GOT3 (cell line): ENCODE measurements at places on chromosomes 7 and 10.

- DNase-seq: no peak
Measured at GRCh38 chr7:101531726-101532357, 97.3 kb downstream of the MYL10 start.

DNA sequence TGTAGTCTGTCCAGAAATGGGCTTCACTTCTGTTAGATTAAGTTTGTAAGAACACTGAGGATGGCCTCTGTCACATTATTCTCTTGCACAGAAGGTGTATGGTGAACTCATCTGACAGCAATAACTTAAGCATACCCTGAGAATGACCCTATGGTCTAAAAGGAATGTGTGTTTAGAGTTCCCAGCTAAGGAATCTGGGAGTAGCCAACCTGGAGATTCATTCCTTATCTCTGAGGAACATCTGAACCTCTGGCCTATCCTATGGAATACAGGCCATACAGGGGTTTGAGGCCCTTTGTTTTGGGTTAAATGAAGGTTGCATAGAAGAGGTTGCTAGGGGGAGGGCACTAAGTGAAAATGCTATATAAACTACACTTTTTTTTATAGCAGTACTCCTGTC lies 41.4 kb downstream of the LAMB4 start:
- DNase-seq: no peak

GRCh38 chr7:90472805-90473540 lies 3.5 kb downstream of the PTTG1IP2 start:
- DNase-seq: no peak

DNA sequence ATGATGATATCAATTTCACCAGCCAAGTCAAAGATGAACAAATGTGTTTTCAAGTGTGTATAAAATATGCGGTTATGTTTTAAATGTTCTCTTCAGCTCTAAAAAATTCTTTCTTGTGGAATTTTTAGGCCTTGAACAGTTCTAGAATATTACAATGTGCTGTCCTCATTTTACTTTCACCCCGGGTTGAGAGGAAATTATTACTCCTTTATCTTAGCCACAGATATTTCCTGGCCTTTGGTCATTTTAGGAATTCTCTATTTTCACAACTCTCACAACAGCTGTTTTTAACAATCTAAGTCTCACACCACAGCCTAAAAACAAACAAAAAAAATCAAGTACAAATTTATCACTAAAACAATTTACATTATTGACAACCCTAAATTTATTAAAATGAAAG lies 112.2 kb upstream of the HGF start:
- DNase-seq: no peak

- no peak for DNase-seq
Measured at GRCh38 chr7:155322530-155322929, 24.9 kb downstream of the INSIG1 start.

- no peak for DNase-seq
Measured at GRCh38 chr7:41037691-41038090, 665.2 kb downstream of the INHBA start.

DNA sequence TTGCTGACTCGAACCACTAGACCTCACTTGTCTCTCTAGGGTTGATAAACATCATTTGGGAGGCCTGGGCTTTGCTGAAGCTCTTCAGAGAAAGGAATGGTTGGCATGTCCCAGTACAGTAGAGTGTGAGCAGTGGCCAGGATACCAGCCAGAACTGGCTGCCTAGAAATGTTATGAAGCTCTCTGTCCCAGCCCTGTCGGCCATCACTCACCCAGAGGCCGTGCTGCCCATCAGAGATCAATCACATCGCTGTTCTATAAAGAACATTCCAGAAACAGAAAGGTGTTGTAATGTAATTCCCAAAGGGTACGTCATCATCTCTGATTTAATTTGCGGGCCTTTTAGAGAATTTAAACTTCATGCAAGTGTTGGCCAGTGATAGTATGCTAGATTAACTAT lies 111.5 kb downstream of the PRPF18 start:
- no peak for DNase-seq

DNA sequence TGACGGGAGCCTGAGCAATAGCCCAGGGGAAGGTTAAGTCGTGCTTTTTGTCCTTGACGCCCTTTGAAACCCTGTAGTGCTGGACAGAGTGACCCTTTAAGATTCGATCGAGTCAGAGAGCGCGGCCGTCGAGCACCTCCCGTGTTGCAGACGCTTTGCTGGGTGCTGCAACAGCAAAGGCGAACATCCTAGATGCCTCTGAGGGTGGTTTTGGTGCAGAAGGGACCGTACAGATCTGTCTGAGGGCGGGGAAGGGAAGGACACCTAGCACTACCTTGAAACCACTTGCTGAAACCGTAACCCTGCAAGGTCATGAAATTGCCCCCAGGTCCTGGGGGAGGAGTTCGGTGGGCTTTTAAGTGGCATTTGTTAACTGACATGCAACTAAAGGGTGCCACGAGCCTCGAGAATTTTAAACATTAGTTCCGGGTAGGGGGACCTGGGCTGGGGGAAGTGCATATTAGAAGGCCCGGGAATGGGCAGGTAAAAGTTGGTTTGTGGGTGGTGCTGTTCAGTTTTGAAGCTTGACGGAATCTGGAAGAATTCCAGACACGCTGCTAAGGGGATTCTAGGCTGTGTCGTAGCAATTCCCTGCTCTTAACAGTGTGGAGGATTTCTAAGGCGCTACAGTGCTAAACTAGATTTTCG lies 786 bp downstream of the ATP5F1C start:
- DNase-seq: no peak

- no peak for DNase-seq
Measured at GRCh38 chr10:58773944-58774343, 261.3 kb downstream of the BICC1 start.

DNA sequence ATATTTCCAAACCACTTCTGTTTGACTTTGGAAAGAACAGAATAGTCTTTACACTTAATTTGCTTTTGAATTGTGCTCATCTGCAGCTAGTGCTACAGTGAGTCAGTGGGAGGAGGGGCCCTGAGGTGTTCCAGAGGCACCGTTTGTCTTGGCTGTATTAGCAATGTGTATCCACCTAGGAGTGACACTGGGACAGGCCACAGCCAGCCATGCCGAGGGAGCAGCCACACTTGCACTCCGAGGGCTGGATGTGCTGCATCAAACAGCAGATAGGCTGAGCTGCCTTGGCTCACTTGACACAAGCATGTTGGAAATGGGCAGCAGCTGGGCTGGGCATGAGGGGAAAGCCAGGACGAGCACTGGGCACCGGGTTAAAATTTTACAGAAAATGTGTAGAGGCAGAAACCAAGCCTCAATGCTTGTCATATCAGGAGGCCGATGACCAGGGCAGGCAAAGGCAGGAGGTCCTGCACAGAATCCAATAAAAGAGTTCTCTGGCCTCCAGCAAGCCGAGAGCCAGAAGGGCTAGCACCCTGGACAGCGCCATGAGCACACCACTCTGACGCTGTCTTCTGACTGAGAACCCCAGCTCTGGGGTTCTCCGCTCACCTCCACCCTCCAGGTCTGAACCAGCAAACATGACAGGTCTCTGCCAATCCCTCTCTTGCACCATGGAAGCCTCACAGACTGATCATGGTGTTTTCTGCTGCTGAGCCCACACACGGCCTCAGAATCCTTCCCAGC lies 163.3 kb downstream of the GRID1 start:
- no peak for DNase-seq

DNA sequence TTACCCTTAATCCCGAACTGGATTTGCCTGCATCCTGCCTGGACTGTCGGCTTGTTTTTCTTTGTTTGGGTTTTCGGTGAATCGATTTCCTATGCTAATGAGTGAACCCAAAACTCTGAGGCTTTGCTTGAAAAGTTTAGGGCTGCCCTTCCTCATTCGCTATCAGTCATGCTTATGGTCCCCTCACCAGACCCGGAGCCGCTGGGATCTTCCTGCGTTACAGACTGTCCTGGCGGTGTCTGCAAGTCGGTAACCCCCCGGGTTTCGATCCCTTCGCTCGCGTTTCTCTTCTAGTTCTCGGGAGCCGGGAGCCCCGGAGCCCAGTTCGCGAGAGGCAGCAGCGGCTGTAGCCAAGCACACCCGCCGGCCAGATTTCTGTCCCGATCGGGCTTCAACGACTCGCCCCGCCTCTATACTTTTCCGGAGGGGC lies 2.2 kb downstream of the EMX2 start:
- DNase-seq: no peak

GRCh38 chr10:98589007-98589406 lies 142.3 kb upstream of the HPS1 start:
- DNase-seq: no peak
